ENCODE measurements at places on chromosomes 5 and 9.

DNA sequence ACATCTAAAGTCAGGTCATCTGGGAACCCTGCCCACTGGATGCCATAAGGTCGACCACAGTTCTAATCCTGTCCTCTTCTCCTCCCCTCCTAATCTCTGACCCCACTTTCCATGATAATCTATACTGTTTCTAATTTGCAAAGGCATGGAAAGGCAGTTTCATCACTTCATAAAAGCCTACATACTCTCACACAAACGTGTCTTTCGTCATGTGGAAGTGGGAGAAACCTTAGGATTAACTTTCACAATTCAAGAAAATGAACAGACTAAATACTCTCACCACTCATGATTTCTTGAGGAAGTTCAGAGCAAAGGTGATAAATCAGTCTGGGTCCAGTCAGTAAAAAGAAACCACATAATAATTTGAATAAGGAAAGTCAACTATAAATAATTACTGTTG is 5.5 kb downstream of the FANCC start:
- no peak for DNase-seq

GRCh38 chr9:91992461-91993041 is 42.5 kb upstream of the ROR2 start:
- no peak for DNase-seq

GRCh38 chr9:127977884-127978647 is 2.7 kb downstream of the EEIG1 start:
- no peak for DNase-seq

DNA sequence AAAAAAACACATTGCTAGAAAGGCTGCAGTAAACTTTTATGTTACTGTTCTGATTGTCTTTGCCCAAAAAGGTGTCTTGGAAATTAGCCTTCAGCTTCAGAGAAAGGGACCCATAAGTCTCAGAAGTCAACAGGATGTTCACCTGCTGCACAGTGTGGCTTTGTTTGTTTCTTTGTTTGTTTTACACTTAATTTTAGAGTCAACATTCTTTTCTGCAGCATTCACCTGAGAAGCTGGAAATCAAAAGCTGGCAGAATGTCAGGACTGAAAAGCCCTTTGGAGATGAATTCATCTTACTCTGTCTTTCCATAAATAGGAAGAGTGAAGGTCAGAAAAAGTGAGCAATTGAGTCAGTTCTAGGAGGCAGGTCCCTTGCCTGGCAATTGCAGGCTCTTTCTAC is 170.0 kb downstream of the PAPPA start:
- no peak for DNase-seq

GRCh38 chr5:60504342-60504741 is 195.6 kb downstream of the DEPDC1B start:
- no peak for DNase-seq

- DNase-seq: no peak
Observed at GRCh38 chr9:7300484-7300883, 499.1 kb downstream of the DMAC1 start.

GRCh38 chr9:110152704-110153374 is 55.1 kb downstream of the C9orf152 start:
- no peak for DNase-seq

DNA sequence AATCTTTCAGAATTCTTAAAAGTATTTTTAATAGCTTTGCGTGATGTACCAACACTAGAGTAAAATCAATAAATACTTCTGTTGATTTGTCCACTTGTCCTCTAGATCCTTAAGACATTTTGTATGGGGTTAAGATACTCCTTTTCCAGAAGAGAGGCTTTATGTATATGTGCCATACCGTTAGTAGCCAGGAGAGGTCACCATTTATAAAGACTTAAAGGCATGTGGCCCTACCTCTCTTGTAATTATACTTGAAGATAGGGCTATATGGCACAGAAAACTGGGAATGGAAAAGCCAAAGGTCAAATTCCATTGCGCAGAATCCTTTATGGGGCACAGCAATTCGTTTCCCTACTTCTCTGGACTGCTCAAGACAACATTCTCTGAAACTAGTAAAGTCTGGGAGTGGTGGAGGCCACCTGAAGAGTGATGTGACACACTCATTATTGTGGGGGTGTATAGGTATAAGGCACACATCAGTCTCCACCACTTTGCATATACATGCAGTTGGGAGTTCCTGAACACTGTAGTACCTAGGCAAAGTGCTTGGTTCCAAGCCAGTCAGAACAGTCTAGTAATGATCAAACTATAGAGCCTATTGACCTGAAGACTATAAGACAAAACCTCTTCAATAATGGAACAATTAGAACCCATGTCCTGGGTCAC is 140.1 kb upstream of the FBXL17 start:
- DNase-seq: no peak

GRCh38 chr5:139131921-139132432 is 66.2 kb downstream of the SIL1 start:
- no peak for DNase-seq

- no peak for DNase-seq
Observed at GRCh38 chr5:100165309-100165708, 369.9 kb upstream of the FAM174A start.

DNA sequence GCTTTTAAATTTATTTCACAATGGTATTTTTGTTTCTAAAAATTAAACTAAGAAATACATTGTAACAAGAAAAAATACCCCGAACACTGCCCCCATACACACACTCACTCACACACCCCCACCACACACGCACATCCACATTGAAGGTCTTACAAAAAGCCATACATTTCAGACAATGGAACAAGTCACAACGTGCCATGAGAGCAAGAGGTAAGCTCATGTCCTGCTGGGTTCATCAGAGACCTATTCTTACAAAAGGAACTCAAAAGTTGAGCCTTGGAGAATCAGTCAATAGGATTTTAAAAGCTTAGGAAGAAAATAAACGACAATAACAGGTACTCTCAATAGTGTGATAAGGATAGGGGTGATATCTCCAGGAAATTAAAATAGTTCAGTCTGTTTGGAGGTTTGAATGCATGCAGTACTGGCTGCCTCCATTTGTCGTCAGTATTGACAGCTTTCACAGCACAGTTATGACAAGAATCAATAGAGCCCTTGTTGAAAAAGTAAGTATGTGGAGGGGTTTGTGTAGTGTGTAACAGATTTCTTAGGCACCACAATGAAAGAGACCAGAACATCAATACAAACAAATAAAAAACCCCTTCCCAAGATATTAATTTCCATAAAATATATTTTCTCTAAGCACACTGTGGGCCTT is 1826.2 kb upstream of the CDH6 start:
- DNase-seq: no peak

DNA sequence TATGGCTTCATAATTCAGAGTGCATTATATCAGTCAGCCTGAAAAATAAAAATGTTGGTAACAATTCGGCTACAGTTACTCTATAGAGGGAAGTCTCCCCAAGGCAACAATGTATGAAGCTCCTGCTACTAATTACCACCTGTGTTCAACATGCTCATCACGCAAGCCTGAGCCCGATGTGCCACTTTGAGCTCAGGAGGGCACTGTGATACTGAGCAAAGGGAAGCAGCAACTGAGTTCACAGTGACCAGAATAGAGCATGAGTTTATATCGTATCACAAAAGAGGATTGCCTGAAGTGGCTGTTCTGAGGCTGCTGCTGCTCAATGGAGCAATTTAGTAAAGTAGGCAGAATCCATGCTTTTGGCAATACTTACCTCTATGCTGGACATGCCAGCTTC is 202.0 kb upstream of the HAPLN1 start:
- DNase-seq: no peak

DNA sequence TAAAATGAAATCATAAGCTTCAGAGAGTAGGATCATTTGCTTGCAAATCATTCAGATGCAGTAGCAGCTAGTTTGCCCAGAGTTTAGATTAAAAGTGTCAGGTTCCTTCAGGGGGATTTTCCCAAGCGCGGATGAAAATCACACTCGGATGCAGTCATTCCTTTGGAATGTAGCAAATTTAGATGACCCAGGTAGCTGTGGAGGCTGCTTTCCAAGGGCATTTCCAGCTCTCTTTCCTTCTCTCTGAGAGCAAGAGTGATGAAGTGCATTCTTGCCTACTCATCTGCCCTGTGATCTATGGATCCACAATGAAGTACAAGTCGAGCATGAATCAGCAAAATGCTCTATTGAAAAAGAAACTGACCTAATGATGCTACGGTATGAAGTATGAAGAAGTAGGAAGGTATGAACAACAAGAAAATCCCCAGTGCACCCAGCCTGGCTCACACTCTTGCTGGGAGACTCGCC is 200.2 kb downstream of the PLK2 start:
- DNase-seq: no peak

GRCh38 chr5:81776258-81776657 is 25.4 kb upstream of the SSBP2 start:
- no peak for DNase-seq

GRCh38 chr9:120655005-120655622 is 59.2 kb downstream of the MEGF9 start:
- DNase-seq: no peak

GRCh38 chr5:166926138-166926537 is 1365.3 kb upstream of the WWC1 start:
- DNase-seq: no peak

DNA sequence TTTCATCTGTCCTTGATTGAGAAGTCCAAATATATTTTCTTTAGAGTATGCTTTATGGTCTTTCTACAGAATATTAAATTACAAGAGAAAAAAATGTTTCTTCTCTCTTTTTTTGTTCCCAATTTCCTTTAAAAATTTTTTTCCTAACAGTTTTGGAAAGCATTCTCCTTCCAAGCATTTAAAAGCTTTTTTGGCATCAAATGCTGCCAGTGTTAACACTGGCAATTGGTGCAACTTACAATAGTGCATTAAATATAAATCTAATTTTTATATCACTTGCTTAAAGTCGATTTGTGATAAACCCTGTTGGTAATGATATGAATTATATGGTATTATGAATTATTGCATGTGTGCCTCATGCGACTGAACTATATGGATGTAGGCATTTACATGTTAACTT is 165.9 kb upstream of the ELL2 start:
- no peak for DNase-seq

DNA sequence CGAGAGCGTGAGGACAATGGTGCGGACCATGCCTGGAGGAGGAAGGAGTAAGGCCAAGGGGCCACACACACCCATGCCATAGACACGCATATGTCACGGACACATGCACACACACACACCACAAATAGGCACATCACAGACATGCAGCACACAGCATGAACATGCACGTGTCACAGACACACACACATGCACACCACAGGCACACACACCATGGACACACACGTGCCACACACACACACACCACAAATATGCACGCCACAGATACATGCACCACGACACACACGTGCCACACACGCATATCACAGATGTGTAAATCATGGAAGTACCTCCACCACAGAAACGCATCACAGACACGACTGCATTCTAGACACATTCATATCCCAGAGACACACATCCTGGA is 16.7 kb downstream of the TERT start:
- DNase-seq: no peak

- no peak for DNase-seq
Observed at GRCh38 chr5:147360816-147361215, 126.0 kb downstream of the STK32A start.

DNA sequence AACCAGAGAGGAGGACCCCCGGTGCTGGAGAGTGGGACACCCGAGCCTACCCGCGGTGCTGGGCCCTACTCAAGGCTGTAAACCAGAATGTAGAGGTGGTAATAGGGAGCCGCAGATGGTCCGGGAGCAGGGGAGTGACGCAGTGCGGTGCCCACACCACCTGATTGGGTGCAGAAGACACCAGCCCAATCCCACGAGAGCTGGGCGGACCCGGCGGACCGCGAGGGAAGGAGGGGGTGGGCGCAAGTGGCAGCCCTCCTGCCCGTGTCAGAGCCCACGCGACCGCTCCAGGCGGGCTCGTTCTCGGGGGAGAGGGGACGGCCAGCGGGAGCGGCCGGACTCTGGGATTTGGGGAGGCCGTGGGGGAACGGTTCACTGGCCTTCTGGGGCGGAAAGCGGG is 71.2 kb downstream of the C9orf50 start:
- DNase-seq: no peak

- DNase-seq: no peak
Observed at GRCh38 chr5:11801061-11801460, 103.2 kb downstream of the CTNND2 start.

DNA sequence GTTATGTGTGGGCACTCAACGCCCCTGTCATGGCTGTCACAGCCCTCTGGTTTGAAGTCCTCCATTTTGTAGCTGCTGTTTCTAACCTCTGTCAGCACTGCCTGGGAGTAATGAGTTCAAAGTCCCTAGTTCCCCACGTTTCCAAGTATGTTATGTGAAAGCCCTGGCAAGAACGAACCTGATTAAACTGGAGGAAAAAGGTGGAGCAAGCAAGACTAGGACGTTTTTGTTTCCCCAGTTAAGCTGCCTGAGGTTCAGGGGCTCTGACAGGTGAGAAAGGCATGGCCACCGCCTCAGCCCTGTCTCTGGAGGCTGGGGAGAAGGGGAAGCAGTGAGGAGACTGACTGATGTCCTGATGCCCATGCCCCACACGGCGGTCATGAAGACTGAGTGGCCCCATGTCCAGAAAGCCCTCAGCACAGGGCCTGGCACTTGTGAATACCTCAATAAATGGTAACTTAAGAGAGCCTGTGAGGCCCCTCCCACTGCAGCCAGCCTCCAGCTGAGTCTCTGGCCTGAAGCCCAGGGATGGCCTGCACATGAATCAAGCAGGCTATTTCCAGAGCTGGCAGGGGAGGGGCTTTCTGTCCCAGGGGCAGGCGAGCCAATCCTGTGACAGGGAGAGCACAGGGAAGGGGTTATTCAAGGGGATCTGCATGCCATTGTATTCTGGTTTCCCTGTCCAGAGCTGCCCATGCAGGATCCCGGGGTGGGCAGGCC is 61.8 kb downstream of the PFDN1 start:
- no peak for DNase-seq

DNA sequence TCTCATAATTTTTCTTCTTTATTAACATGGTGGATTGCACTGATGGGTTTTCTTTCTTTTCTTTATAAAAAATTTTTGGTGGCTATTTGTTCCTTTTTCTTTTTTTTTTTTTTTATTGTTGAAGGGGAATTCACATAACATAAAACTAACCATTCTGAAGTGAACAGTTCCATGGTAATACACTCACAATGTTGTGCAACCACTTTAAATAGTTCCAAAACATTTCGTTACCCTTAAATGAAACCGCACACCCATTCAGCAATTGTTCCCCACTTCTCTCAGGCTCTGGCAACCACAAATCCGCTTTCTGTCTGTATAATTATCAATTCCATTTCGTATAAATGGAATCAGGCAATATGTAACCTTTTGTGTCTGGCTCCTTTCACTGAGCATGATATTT is 11.7 kb upstream of the SETX start:
- DNase-seq: no peak

DNA sequence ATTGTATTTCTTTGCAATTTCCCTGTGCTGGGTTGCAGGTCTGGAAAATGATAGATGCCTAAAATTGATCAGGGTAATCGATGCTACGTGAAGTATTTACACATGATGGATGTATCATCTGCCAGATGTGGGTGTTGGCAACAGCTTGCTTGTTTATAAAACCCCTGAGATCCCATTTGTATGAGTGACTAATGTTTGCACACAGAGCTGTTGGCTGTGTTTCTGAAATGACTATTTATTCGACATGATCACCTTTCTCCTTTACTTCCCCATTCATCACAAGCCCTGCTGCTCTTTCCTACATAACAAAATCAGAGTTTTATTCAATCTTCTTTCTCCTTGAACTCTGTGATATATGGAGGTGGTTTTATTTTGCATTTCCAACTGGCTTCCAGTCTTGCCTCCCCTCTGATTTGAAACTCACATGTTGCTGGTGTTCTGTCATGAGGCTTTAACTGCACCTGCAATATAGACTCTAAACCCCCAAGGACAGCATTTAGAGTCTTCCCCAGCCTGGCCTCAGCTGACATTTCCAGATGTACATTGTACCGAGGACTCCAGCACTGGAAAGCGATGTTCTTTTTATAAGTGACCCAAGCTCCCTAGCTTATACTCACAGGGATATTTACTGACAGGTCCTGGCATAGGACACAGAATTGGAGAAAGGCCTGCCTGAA is 50.7 kb upstream of the SHB start:
- no peak for DNase-seq
